ENCODE measurements at places on chromosomes 1 and 21.
A peak's percentile ranks its signal among the peaks of the same experiment; 100 is the strongest.

DNA sequence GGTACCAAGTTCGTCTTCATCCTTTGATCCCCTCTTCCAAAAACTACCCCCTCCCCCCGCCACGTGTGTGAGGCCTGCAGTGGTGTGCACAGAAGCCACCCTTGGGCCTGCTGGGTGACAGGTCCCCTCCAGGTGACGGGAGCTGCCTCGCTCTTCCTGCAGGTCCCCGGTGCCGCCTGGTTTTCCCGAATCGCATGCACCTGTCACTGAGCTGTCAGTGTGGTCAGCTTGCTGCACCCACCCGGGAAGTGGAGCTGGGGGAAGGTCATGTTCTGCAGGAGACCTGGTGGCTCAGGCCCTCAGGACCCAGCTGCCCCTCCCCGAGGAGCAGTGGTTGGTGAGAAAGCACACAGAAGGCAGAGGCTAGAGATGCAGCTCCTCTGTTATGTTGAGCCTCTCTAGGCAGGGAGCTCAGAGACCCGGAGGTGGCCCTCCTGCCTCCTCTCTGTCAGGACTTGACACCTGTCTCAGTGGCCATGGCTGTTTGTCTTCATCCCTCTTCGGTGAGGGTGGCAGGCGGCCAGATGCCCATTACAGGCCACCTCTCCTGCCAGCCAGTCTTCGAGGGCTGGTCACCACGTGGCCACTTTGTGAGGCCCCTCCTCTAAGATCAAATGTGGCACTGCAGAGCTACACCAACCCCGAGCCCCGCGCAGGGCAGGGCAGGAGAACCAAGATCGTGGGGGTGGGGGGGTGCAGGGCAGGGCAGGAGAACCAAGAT lies 60.9 kb downstream of the SKI start:
- no peak for DNase-seq

GRCh38 chr21:36040389-36040788 lies 19.9 kb downstream of the SETD4 start:
- DNase-seq, result no peak

DNA sequence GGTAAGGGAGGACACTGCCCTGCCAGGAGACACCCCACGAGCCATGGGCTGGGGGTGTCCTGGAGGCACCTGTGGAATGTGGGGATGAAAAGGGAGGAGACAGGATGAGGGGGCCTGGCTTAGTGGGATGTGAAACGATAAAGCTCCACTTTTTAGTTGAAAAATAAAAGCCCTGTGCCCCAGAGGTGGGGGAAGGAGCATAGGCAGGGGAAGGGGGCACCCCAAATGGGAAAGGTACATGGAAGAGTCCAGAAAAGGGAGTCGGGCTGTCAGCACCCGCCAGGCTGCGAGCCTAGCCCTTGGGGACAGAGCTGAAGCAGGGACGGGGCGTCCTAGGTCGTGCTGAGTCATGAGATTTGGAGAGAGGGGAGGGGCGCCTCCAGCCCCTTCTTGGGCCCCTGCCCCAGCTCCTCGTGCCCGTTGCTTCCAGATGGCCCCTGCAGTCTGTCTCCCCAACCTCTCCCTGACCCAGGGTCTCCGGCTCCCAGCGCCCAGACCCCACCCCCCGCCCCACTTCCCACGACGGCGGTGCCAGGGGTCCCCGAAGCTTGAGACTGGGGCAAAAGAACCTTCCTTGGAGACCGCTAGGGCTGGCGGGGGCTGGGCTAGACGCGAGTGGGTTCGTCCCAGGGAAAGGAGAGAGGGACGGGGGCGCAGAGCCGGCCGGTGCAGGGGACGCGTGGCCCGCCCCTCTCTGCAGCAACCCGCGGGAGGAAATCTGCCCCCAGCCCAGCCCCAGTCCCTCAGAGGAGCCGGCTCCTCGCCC lies 795 bp downstream of the SYT2 start:
- no peak for DNase-seq

GRCh38 chr21:24197132-24197643 lies 1410.1 kb downstream of the MRPL39 start:
- no peak for DNase-seq

DNA sequence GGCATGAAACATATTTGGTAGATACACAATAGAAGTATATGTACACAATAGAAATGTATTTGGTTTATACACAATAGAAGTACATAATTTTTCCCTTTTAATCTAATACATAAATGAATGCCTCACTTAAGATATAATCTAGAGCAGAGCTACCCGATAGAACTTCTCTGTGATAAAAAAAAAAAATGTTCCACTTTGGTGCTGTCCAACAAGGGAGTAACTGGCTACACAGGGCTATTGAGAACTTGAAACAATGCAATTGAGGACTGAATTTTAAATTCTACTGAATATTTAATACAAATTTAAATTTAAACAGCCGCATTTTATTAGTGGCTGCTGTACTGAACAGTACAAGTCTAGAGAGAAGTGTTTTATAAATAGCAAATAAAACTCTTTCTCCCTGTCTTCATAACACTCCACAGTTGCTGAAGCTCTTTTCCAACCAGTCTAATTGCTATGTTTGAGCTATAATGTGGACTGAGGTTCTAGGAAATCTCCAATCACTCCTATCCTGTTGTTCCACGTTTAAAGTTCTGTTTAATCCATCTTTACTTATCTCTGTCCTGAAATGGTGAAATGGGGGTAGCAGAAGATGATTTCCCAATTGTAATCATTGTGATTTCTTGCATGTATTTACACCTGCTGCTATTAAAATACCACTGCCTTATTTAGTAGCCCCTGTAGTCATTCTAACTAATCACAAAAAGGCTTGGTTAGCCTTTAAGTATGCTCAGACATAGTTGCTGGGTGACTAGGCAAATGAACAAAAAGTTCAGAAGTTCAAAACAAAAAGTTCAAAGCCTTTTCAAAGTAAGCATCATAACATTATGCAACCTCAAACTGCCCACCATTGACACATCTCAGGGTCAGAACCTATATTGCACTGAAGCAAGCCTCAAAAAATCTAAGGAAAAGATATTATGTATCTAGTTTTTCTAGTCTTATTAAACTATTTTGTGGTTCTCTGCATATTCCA lies 192.3 kb upstream of the C1orf87 start:
- DNase-seq, result no peak

GRCh38 chr1:90508376-90509167 lies 208.5 kb downstream of the BARHL2 start:
- DNase-seq, result no peak

GRCh38 chr1:8551613-8552489 lies 233.9 kb downstream of the SLC45A1 start:
- no peak for DNase-seq

DNA sequence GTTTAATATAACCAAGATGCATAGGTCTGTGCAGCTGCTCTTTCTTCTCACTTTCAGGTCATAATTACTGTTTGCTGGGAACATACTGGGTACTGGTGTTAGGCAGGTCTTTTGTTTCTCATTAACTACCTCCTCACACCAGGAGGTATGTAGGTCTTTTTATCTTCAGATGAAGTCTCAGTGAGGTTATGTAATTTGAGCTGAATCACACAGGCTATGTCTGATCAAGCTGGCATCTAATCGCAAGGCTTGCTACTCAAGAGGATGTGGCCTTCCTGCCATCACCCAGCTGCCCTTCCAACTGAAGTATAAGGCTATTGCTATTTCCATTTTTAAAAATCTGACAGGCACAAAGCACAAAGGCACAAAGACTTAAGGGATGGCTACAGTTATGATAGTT lies 96.4 kb downstream of the RUNX1 start:
- peak; percentile 84 for DNase-seq

GRCh38 chr1:25568090-25568833 lies 24.9 kb downstream of the LDLRAP1 start:
- DNase-seq, result no peak

DNA sequence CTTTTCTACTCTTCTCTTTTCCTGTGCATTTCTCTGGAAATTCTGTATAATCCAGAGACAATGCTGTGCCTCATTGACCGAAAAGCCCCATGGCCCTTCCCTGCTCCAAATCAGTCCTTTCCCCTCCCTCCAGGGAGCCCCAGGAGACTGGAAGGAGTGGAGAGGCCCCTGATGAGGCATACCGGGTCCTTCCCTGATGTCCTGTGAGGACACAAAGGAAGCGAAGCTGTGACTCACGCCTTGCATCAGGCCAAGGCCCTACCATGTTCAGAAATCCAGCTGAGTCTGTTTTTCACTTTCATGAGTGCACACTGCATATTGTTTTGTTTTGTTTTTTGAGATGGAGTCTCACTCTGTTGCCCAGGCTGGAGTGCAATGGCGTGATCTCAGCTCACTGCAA lies 38.7 kb upstream of the BECN2 start:
- no peak for DNase-seq

DNA sequence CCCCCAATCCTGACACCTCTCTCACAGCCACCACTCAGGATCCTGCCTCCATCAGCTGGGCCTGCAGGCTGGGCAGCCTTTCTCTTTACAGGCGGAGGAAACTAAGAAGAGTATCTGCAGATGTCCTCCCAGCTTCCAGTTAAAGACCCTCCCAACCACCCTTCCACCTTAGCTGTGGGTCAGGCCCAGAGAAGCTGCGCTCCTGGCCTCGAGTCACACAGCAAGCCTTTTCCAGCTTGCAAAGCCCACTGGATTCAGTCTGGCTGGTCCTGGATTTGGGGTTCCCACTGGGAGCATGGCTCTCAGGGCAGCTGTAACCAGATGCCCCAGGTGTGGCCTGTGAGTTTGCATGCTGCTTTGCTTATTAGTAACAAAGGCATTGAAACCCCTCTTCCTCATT lies 19.9 kb downstream of the KCNQ4 start:
- no peak for DNase-seq

GRCh38 chr1:67732750-67733151 lies 47.8 kb downstream of the GADD45A start:
- DNase-seq, result no peak

DNA sequence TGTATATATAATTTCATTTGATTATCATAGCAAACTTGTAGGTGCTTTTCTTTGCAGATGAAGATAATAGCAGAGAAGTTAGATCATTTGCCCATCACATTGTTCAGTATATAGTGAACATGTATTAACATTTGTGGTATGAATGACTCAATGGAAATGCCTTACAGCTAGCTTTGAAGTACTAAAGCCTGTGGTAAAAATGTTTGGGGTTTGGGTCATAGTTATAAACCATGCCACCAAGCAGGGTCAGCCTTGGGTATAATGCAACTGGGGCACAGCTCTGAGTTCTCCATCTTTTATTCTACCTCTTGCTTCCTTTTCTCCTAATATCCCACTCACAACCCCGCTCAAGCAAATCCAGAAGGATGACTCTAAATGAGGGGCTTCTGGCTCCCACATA lies 141.6 kb downstream of the KCNT2 start:
- DNase-seq, result no peak

- DNase-seq, result no peak
These were observed 2.8 kb upstream of the PHC2 start for GRCh38 chr1:33433509-33434362.

- DNase-seq, result no peak
These were observed 4.3 kb downstream of the TP73 start for GRCh38 chr1:3656450-3657095.

DNA sequence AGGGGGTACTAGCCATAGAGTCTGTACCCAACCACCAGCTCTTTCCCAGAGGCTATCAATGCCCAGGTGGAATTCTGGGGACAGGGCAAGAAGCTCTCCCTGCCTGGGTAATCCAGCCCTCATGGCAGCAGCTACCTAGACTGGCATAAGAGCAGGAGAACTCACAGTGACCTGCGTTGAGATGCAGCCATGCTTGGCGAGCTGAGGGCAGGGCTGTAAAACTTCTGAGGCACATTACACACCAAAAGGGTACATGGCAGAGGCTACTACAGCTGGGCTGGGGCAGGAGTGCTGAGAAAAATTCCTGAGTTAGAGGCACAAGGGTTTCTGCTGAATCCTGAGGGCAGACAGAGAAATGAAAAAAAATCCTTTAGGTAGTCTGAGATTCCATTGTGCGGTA lies 927.9 kb upstream of the B3GALT2 start:
- no peak for DNase-seq

GRCh38 chr1:236155841-236156503 lies 13.6 kb downstream of the GPR137B start:
- no peak for DNase-seq

Measured in NCI-H345 (cell line).